ENCODE measurements at places on chromosomes 11 and 22.

DNA sequence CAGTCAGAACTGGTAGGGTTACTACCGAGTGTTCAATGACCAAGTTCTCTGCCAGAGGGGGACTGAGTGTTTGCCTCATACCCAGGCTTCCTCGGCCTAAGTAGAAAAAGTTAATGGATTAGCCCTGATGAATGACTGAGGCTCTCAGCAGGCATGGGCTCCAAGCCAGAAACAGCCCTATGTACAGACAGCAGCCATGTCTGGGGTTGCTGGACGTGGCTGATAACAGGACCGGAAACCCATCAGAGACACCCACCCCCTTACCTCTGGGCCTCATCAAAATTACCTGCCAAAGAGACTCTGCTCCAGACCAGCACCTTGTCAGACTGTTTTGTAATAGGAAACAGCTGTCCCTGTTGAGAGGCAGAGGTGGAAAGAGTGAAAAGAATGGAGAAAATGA, 351.4 kb downstream of the ETS1 start:
- peak; percentile 85 for DNase-seq

- no peak for DNase-seq
These were observed 6.7 kb downstream of the GLYATL2 start for GRCh38 chr11:58837707-58838388.

- DNase-seq: peak; percentile 79
These were observed 110.1 kb upstream of the LUZP2 start for GRCh38 chr11:24386546-24387397.

GRCh38 chr11:67644472-67645418, 5.2 kb upstream of the TBX10 start:
- no peak for DNase-seq

DNA sequence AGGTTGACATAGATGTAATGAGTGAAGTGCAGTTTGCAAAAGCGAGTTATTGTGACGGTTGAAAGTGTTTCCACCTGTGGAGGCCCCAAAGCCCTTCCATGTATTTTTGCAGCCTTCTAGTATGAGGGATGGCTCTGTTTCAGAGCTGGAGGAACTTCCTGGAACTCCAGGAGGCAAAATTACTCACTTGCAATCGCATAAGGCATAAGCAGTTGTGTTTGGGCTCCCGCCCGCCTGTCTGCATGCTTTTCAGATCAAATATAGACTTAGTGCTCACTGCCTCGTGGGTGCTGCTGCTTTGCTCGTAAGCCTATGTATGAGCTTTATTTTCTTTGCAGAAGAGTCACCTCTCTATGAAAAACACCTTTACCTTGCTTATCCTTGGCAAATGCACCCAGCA, 146.8 kb upstream of the LARGE1 start:
- no peak for DNase-seq

DNA sequence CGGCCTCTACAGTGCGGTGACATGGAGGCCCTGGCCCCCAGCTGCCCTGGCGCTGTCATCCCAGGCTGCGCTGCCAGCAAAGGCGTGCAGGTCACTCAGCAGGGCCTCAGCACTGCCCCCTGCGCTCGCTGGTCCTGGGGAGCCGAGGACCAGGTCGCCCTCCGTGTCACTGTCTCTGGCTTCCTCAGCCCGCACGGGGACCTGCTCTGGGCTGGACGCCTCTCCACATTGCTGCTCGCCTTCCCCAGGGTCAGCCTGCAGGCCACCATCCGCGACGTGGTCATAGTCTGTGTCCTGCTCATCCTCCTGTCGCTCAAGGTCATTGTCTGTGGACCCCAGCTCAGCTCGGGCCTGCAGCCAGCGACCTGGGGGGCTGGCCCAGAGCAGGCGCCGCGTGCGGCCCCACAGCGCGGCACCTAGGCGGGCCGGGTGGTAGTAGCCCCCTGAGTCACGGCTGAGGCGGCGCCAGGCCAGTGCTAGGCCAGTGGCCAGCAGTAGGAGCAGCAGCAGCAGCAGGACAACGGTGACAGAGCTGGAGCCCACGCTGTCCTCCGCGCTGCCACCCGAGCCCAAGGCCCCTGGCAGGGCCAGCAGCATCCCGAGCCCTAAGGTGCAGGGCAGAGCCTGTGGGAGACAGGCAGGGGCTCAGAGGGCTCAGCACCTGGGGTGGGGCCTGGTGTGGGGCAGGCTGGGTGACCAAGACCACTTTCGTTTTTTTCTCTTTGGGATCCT, 1.6 kb downstream of the PTPRCAP start:
- DNase-seq: no peak

DNA sequence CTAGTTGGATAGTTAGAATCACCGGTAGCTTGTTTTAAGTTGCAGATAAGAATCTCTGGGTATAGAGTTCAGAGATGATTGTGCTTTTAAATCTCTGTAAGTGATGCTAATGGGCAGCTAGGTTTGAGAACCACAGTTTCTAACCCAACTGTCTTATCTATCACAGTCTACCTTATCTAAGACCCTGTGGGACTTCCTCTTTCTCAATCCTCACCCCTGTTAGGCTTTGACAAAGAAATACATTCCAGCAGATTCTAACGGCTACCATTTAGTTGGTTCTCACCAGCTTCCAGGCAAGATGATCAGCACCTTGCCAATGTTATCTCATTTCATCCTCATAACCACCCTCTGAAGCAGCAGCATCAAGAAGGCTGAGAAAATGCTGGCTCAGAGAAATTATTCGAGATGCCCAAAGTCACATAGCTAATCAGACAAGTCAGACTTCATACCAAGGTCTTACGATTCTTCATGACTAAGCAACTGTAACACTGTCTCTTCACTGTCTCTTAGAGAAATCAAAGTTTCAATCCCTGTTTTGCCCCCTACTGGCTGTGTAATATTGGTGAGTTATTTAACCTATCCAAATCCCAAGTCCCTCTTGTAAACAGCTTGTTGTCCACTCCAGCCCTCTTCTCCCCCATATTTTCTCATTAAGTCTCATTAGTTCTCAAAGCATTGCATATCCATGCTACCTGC, 192.4 kb upstream of the API5 start:
- DNase-seq: no peak

- DNase-seq: peak; percentile 38
These were observed 285.1 kb upstream of the CCDC90B start for GRCh38 chr11:83571302-83571701.

- DNase-seq: no peak
These were observed 17.6 kb upstream of the MGAT3 start for GRCh38 chr22:39439170-39439569.

- DNase-seq: peak; percentile 67
These were observed 19.5 kb upstream of the P2RY6 start for GRCh38 chr11:73252577-73253191.

DNA sequence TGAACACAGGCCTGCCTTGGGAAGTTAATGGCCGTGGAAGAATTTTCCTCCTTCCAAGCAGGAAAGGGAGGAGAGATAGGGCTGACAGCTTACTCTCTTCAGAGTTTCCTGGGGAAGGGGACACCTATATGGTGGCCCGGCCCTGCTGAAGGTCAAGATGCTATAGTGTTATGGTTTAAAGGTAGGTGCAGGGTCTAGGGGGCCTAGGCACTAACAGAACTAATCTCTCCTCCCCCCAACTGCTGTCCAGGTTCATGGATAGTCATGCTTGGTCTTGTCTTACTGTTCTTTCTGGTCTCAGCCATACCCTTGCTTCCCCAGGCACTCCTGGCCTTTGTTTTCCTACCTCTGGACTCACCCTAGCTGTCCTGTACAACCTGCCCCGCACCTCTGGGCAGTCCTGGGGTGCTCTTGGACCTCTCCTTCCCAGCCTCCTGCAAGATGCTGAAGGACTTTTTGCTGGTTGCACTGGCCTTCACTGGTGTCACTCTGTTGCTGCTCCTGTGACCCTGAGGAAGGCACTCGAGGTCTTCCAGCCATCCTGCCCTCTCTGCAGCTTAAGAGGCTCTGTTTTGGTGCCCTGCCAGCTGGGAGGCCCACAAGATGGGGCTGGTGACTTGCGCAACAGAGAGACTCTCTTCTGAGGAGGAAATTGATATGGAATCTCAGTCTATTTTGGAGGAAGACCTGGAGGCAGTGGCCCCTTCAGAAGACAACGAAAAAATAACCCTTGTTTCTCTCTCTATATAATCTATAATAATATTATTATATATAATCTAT, 17.9 kb downstream of the SEC14L3 start:
- peak; percentile 60 for DNase-seq

DNA sequence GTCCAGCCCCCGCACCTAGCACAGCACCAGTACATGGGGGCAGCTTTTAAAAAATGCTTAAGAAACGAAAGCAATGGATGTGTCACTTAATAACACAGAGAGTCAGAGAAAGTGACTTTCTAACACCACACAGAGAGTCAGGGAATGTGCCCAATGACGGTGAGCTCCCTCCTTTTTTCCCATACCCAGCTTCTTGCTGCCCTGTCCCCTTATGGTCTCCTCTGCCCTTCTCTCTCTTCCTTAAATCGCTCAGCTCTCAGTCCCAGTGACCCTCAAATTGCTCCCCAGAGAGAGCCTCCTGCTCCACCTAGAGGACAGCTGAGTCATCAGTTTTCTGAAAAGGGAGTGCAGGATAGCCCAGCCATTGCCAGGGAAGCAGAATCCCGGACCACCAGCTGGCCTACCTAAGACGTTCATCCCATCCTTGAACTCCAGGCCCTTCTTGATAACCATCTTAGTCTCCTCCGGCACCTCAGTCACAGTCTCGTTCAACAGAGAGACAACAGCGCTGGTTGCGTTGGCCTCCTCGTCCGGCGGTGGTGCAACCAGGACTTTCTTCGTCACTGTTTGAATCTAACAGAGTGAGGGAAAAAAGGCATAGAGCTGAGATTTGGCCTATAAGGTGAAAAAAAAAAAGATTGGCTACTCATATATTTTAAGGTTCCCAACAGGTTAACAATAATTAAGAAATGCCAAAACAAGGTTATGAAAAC, 113.5 kb downstream of the SLC1A2 start:
- peak; percentile 64 for DNase-seq

DNA sequence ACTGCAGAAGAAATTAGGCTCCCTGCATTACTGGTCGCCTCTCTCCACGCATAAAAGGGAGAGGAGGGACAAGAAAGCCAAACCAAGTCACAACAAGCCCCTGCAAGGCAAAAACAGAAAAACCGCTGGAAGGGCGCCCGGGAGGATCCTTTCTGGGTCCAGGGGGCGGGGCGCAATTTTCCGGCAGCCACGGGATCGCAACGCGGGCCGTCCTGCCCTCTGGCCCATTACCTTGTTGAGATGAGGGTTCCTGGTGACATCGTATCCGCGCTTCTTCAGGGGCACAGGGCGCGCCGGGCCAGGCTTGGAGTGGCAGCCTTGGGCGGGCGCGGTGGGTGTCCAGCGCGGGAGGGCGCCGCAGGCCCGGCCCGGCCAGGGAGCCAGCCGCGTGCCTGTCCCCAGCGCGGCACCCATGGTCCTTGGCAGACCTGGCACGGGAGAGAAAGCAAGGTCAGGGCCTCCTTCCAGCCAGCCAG, 847 bp downstream of the ME3 start:
- peak; percentile 82 for DNase-seq

DNA sequence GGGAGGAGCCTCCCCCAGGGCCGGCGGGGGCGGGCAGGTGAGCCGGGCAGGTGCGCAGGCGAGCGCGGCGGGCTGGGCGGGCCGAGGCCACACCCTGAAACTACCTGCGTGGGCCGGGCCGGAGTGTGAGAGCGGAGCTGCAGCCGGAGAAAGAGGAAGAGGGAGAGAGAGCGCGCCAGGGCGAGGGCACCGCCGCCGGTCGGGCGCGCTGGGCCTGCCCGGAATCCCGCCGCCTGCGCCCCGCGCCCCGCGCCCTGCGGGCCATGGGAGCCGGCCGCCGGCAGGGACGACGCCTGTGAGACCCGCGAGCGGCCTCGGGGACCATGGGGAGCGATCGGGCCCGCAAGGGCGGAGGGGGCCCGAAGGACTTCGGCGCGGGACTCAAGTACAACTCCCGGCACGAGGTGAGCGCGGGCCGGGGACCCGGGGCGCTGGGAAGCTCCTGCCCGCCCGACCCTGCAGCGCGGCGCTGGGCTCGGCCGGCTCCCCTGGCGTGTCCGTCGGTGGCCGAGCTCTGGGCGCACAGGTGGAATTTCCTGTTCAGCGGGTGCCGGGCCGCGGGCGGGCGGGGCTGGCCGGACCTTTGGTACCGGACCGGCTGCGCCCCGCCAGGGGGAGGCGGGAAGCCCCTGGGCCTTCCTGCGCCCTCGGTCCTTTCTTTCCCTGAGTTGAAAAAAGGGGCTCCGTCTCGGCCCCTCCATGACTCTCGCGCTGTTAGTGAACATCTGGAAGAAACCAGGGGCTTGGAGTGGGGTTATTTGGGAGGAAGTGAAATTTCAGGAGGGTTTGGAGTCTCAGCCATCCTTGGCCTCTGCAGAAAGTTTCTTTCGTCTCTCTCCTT, at the start of gene ST14:
TSS of gene ST14 (plus strand) at position 126 of the 841 bp plus-strand sequence. CDS start at position 324, 198 bp downstream.
- peak; percentile 86 for DNase-seq

GRCh38 chr11:68584097-68584496, 100.2 kb upstream of the GAL start:
- DNase-seq: peak; percentile 52

GRCh38 chr11:93577286-93577685, 34.1 kb upstream of the SMCO4 start:
- DNase-seq: no peak

DNA sequence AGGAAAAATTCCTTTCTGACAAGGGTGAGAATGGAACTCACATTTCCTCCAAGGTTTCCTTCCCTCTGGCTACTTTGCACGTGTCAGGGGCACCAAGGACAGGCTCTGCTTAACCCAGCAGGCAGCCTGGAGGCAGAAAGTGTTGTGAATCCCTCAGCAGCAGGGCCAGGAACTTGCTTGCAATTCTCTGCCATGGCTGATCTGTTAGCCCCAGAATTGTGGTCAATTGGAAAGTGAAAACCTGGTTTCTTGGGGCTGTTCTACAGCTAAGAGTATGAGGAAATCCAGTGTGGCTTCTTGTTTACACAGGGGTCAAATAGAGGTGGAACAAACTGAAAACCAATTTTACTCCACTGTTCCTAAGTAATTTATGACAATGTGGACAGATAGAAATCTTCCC, 38.3 kb upstream of the CEP295 start:
- DNase-seq: peak; percentile 71

GRCh38 chr11:30585125-30585891, 845 bp downstream of the MPPED2 start:
- peak; percentile 79 for DNase-seq
